Activated CD8-positive, alpha-beta memory T cell treated with anti-CD3 and anti-CD28 coated beads for 1 hour (primary cell): ENCODE measurements at places on chromosomes 2 and 18.

DNA sequence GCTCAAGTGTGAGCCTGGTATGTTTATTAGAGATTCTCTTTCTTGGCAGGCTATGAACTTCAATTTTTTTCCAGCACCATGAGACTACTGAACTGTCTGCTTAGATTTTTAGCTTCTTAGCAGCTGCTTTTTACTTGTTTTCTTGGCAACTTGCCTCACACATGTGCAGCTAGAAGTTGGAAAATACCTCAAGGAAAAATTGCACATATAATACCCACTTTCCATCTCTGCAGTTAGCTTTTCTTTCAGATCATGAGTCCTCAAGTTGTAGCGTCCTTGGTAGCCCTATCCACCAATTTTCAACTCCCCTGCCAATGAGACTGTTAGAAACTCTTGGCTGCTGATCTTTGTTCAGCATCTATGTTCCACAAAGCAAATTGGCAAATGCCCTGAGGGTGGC, 302.1 kb downstream of the HRH4 start:
- no peak for DNase-seq

- DNase-seq = peak; percentile 56
Observed at GRCh38 chr2:42493468-42494354, at the start of gene KCNG3. TSS of gene KCNG3 (minus strand) at chr2:42493982. CDS start at chr2:42493501, 481 bp downstream.

DNA sequence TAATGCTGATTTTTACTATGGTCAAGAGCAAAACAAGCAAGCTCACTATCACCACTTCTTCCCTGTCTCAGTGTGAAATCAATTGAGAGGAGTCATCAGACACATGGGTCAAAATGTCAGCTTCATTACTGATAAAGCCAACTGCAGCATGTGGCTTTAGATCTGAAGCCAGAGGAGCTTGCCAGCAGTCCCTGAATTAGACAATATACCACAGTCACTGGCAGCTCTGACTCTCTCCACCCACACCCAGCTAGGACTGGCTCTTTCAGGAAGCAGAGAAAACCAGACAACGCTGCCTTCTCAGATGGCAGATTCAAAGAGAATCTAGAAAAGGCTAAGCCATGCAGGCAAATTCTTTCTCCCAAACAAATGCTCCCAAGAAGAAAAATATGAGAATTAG, 20.0 kb upstream of the ASB18 start:
- DNase-seq = no peak

DNA sequence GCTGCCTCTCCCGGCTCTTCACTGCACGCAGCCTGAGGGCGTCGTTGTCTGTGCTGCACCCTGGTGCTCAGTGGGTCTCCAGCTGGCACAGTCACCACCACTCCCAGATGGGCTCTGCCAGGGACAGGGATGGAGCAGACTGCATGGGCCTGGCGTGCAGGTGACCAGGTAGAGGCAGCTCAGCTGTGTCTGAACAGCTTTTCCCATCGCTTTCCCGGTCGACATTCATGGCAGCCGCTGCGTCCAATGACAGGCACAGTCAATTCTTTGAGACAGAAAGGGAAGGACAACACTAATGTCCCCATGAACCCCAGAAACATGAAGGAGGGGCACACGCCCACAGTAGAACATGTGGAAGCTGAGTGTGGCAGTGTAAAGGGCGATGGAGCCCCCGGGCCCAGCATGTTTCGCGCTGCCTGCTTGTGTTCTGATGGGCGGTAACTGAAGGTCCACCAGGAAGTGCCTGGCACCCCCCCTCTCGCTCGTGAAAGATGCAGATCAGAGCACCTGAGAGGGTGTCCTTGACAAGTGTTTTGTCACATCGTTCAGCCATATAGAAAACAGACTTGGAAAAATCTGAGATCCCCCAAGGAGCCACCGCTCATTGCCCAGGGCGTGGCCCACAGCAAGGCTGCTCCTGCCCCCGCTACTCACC, 122.4 kb downstream of the NFATC1 start:
- DNase-seq = no peak

GRCh38 chr2:138497294-138497693, 4.3 kb upstream of the SPOPL start:
- DNase-seq = no peak

- DNase-seq = no peak
Observed at GRCh38 chr2:23385351-23385747, 370 bp downstream of the KLHL29 start.

DNA sequence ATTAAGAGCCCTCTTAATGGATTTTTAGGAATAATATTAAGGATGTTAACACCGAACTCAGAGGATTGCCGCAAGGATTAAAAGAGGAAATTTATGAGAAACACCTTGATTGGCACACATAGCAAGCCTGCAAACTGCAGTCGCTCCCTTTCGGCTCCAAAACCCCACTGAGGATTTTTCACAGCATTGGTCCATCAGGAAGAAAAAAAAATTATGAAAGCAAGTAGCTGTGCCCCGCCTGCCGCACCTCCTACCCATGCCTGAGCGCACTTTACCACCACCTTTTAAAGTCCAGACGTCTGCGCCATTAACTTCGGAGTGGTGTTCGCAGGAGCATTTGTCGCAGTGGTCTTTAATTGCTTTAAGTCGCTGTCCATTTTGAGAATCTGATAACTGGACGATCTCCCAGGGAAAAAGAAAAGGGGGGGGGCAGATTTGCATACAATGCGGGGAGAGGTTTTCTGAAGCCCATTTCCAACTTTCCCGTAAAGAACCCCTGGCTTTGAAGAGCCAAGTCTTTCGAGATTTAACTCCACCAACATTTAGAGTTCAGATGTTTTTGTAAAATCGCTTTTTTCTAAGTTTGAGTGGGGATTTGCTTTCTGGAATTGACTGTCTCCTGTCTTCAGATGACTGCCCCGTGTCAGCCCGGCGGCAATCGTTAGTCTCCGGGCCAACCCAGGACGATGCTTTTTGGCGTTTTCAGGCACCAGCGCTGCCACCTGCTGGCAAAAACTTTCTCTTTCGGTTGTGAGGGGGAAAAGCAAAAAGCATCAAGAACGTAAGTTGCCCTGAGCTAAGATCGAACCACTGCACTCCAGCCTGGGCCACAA, 913 bp upstream of the TRABD2A start:
- DNase-seq = peak; percentile 68

DNA sequence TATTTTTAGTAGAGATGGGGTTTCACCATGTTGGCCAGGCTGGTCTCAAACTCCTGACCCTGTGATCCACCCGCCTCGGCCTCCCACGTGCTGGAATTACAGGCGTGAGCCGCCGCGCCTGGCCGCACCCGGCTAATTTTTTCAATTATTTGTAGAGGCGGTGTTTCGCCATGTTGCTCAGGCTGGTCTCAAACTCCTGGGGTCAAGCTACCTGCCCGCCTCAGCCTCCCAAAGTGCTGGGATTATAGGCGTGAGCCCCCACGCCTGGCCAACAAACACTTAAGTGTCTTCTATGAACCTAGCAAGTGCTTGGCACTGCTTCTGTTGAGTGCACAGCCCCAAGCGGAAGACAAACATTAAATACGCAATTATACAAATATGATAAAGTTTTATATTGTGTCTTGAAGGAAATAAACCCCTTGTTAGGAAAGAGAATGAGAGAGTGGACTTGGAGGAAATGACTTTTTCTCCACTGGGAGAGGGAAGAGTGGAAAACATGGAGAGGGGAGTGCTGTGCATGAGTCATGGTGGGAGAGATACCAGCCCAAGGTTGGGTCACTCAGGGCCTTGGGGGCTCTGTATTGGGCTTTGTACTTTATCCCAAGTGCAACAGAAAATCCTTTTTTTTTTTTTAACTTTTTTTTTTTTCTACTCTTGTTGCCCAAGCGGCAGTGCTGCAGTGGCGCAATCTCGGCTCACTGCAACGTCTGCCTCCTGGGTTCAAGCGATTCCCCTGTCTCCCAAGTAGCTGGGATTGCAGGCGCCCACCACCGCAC, 41.4 kb upstream of the ACTR2 start:
- no peak for DNase-seq

GRCh38 chr18:54076166-54076565, 148.3 kb downstream of the MBD2 start:
- no peak for DNase-seq

DNA sequence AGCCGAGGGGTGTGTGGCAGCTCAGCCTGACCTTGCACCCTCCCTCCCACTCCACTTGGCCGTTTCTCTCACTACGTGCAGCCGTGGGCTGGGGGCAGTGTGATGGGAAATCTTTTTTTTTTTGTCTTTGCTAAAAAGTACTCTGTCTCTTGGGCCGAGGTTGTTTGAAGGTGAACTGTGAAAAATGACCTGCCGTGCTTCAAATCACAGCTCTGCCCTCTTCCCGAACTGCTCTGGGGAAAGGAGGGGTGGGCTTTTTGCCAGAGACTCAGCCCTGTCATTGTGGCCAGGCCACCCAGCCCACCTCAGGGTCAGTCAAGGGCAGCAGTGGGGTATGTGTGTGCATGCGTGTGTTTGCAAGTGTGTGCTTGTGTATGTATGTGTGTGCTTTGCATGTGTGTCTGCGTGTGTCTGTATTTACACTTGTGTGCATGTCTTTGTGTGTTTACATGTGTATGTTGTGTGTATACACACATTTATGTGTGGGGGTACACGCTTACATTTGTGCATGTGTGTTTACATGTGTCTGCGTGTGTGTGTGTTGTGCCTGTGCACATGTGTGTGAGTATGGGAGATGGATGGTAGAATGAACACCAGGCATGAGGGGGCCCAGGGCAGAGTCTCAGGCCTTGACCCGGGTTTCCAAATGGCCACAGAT, 61.3 kb upstream of the HAAO start:
- no peak for DNase-seq

GRCh38 chr2:72148837-72149555, 1.3 kb upstream of the CYP26B1 start:
- DNase-seq = no peak
